ENCODE measurements at places on chromosomes 5 and 9.
A peak's percentile ranks its signal among the peaks of the same experiment; 100 is the strongest.

GRCh38 chr9:2727966-2728613 is 10.8 kb downstream of the KCNV2 start:
- peak; percentile 51 for DNase-seq

- DNase-seq: no peak
Observed at GRCh38 chr5:55188656-55189540, 15.9 kb upstream of the CDC20B start.

DNA sequence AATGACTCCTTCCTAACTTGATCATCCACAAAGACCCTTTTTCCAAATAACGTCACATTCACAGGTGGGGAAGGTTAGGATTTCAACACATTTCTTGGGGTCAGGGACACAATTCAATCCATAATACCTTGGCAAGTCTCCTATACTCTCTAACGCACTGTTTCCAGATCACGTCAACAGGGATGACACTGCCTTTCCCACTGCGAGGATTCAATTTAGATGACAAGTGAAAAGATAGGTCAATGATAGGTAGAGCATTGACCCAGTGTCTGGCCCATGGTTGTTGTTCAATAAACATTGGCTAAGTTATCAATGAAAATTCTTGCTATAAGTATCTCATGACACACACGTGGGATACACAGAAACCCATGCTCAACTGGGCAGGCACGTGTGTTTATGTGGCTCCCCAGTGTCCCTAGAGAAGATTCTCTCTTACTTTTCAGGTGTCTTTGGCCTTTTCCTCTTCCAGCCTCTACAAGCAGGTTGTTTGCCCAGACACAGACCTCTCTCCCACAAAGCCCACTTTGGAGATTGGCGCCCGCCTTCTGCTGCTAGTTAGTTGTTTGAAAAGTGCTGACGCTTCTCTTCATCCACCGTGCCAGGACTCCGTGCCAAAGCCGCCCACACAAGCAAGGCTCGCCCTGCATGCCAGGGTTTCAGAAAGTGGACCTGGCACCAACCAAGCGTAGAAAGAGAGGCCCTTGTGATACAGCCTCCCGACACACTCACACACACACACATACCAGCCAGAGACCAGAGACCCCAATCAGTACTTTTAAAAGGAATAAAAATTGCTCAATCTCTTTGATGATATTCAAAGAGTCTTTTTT is 594.5 kb downstream of the BNC2 start:
- peak; percentile 15 for DNase-seq

DNA sequence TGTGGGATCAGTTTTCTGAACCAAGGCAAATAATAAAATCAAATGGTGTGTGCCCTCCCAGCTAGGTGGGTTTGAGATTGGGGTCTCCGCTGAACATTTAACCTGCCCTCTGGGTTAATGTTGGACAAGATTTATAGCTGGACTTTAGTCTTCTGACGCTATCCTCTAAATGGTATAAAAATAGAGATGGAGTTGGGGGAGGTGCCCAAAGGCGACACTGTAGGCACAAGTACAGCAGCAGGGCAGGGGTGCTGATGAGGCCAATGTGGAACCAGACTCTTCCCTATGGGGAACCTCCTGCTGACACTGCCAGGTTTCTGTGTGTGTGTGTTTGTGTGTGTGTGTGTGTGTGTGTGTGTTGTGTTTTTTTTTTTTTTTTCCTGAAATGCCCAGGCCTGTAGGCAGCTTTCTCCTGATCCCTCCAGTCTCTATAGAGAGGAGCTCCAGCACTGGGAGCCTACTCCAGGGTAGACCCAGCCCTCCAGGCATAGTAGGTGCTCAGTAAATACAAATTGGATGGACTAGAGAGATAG is 37.9 kb downstream of the PCDH1 start:
- no peak for DNase-seq

- no peak for DNase-seq
Observed at GRCh38 chr9:125746774-125747052, 460 bp upstream of the PBX3 start.

- DNase-seq: no peak
Observed at GRCh38 chr5:110815916-110816605, 77.3 kb downstream of the SLC25A46 start.

DNA sequence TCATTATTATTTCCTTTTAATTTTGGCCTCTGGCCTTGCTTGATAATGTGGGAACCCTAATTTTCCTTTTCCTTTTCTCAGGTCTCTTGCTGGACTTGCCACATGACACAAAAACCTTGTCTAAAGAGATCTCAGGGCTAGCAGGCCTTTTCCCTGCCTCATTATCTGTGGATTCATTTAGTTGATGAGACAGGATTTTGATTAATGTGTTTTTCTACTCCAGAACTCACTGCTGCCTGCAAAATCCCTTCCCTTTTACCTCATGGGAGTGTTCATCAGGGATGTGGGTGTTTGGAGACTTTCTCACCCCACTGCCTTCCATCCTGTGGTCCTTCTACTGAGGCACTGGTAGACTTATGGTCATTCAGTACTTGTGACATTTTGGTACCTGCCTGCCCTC is 56.2 kb upstream of the MAMDC2 start:
- DNase-seq: no peak

GRCh38 chr5:108321341-108321740 is 60.6 kb downstream of the FBXL17 start:
- no peak for DNase-seq

- no peak for DNase-seq
Observed at GRCh38 chr5:95957561-95958203, 4.0 kb downstream of the ELL2 start.

GRCh38 chr5:976849-977751 is 31.5 kb upstream of the NKD2 start:
- no peak for DNase-seq

DNA sequence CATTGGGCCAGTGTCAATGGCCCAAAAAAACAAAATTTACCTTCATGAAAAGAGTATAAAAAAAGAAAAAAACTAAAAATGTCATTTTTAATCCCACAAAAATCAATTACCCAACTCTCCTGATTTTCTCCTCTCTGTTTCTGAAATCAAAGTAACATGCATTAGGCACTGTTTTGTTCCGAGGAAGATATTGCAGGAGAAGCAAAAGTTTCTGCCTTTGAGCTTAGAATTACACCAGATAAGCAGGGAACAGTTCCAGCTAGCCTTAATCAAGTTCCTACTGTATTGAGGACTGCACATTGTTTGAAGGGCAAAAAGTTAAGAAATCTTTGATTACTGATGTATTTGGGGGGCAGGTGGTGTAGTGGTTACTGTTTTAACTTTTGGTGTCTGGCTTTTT is 1.1 kb upstream of the PRKAA1 start:
- DNase-seq: no peak

- no peak for DNase-seq
Observed at GRCh38 chr5:79081779-79082178, 12.2 kb downstream of the BHMT2 start.

GRCh38 chr5:156920861-156921431 is 42.1 kb downstream of the TIMD4 start:
- no peak for DNase-seq

- no peak for DNase-seq
Observed at GRCh38 chr9:110432253-110432652, 94.6 kb upstream of the TXNDC8 start.

DNA sequence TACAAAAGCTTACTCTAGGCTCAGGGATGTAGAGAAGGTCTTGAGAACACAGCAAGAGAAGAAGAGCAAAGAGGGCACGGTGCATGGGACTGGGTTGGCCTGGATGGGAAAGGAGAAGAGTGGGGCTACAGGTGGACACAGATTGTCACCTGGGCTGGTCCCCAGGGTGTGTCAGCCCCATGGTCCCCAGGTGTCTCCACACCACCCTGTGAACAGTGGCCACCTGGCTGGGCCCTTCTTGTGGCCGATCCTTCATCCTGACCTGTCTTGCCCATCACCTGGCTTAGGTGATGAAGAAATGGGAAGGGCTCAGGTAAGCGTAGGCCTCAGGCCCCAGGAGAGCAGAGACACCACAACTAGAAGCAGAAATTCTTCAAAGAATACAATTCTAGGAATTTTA is 188.9 kb downstream of the TENT4A start:
- no peak for DNase-seq

- no peak for DNase-seq
Observed at GRCh38 chr9:21559402-21560280, 77.5 kb upstream of the IFNE start.

DNA sequence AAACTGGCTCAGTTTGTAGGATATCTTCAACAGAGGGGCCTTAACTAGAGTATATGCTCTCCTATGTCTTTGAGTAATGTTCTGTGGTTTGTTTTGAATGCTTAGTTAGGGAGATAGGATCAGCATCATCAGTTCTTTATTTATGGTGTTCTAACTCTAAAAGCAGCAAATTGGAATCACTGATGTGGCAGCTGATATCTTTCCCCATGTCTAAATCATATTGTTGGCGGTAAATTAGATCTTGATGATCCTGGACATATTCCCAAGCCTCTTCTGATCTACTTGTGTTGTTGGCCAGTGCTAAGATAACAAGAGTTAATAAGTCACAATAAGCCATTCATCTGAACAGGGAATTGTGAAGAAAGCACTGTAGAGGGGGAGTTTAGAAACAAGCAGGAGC is 332.4 kb upstream of the DAB2 start:
- no peak for DNase-seq

GRCh38 chr5:120326651-120327050 is 137.4 kb upstream of the PRR16 start:
- no peak for DNase-seq

DNA sequence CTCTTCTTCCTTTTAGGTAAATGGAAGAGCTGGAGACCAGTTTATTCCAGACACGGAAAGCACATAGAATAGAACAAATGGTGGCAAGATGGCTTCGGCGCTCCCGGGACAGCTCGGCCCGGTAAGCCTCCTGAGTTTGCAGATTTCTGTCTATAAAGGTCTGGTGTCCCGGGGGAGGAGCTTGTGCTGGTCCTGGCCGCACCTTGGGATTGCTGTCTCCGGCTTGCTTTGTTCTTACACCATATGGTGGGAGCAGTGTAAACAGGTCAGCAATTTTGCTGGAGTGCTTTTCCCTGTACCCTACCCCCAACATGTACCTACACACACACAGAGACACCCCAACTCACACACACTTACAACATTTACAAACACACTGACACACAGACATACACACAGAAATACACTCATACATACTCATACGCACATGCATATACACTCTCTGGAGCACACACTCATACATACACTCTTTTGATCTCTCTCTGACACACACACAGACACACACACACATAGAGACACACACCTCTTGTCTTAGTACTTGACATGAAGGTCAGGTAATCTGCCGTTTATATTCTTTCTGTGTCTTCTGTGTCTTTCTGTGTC is 42.0 kb downstream of the FRMPD1 start:
- DNase-seq: no peak

Data from hindlimb muscle (tissue), 1 donor.